Hematopoietic multipotent progenitor cell treated with erythropoietin and hydrocortisone succinate and interleukin-3 and kit ligand, for 4 days (in vitro differentiated cells): ENCODE measurements at places on chromosomes 4 and X.
A peak's percentile ranks its signal among the peaks of the same experiment; 100 is the strongest.

DNA sequence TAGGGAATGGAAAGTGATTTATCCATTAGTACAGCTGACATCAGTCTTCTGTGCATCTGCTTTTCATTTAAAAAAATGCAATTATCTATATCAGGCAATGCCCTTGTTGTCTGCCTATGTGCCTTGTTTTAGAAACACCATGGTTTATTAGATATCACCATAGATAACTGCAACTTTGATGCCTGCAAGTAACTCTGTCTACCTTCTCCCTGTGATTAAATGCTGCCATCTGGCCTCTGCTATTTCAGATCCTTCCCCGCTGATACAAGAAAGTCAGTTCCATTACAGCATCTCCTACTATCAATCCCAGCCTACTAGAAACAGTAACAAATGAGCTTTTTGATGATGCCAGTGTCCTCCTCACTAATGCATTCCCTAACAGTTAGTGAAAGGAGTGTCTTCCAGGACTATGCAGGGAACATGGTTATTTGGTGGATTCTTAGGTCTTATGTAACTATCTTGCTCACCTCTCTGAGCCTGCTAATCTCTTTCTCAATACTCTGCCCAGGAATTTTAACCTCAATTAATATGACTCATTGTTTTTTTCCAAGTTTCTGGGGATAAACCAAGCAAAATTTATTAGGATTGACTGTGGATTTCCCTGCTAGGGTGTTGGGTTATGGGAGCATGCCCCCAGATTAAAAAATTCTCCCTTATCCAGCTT lies 444.9 kb downstream of the RAPGEF2 start:
- no peak for DNase-seq

DNA sequence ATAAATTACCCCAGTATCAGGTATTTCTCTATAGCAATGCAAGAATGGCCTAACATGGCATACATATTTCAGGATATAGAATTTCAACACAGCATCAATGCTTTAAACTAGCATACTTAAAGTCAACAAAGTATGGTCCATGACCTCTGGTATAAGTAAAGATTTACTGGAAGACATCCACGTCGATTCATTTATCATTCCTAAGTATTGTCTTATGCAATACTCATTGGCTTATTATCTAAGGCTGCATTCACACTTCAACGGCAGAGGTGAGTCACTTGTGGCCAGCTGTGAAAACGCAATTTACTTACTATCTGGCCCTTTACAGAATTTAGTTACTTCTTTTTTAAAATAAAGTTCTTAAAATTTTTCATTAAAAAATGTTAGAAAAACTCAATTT lies 42.6 kb downstream of the ADGRA3 start:
- peak; percentile 61 for DNase-seq

DNA sequence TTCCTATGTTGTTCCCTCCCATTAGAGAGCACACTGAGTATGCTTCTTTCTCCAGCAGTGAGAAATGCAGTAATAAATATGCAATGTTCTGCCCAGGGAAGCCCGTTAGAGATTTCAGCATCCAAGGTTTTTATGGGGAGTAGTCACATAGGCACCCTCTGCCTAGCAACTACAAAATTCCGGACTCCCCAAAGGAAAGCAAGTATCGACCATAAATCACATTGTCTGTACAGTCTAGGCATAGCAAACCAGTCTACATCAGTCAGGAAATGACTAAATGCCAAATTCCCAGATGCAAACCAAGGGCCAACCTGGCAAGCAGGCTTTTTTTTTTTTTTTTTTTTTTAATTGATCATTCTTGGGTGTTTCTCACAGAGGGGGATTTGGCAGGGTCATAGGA lies 34.8 kb downstream of the GPR101 start:
- no peak for DNase-seq

DNA sequence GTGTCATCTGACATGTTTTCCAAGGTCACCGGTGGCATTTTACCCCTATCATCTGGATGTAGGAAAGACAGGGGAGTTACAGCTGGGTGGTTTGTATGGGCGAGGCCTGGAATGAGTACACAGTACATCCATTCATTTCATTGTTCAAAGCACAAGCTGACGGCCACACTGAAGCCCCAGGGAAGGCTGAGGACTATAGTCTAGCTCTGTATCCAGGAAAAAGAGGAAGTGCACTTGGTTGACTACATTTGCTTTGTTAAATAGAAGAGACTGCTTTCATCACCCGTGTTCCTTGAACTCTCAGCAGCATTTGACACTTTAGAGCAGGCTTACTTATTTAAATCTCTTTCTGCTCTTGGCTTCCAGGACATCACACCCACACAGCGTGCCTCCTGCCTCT lies 1041.0 kb upstream of the TENM3 start:
- peak; percentile 1 for DNase-seq

DNA sequence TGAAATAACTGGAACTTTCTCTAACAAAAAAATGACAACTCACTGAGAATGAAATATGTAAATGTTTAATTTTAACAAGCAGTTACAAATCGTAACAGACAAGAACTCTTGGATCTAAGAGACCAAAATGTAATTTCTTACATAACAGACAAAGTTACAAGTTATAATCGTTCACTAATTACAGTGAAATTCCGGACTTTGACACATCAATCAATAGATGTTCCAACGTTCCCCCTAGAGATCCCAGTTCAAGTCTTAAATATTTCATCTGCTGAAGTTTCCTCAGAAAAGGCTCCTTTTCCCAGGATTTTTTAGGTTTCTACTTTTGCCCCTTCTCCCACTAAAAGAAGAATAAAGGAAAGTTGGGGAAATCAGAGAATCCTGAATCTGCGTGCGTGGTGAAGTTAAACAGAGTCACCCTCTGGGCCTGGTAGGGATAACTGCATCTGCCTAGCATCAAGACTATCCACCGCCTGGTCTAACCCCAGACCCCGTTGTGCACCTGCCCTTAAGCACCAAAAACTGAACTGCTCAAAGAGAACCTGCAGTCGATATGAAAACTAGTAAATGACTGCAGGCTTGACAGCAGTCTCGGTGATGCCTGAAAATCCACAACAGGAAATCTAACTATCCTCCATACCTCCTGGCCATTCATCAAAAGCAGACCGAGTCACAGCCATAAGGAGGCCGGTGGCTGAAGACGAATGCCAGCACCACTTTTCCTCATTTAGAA lies 2.3 kb downstream of the IRF2 start:
- peak; percentile 56 for DNase-seq

DNA sequence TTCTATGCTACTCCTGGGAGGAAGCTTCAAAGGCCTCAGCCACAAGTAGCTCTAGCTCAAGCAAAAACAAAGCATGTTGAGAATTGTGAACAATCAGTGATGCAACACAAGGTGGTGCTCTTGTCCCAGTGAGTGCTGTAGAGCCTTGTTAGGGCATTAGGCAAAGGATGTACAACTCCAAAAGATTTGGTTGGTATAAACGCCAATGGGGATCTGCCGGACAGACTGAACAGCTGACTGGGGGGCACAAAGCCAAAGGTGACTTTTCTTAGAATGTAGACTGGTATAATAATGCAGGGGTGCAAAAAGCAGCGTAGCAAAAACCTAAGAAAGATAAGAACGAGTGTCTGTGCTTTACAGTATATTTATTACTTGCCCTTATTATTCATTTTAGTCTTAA lies 62.6 kb upstream of the ALB start:
- DNase-seq, result peak; percentile 76

DNA sequence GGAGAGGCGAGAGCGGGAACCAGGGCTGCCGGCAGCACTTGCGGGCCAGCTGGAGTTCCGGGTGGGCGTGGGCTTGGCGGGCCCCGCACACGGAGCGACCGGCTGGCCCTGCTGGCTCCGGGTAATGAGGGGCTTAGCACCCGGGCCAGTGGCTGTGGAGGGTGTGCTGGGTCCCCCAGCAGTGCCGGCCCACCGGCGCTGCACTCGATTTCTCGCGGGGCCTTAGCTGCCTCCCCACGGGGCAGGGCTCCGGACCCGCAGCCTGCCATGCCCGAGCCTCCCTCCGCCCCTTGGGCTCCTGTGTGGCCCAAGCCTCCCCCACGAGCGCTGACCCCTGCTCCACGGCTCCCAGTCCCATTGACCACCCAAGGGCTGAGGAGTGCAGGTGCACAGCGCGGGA lies 25.2 kb upstream of the KIT start:
- no peak for DNase-seq

GRCh38 chr4:477686-478085 lies 21.3 kb downstream of the ZNF721 start:
- DNase-seq, result no peak

- no peak for DNase-seq
Measured at GRCh38 chr4:132530861-132531260, 618.2 kb upstream of the PCDH10 start.

- DNase-seq, result peak; percentile 85
Measured at GRCh38 chr4:4859325-4859798, at the start of gene MSX1. Gene MSX1 (plus strand): TSS chr4:4859665. CDS start chr4:4859900, 235 bp downstream.

- no peak for DNase-seq
Measured at GRCh38 chrX:47321386-47321785, 49.0 kb upstream of the ZNF157 start.

GRCh38 chr4:848307-848691 lies 22.4 kb upstream of the CPLX1 start:
- DNase-seq, result no peak

GRCh38 chr4:180098586-180098985 lies 2144.6 kb upstream of the TENM3 start:
- no peak for DNase-seq

DNA sequence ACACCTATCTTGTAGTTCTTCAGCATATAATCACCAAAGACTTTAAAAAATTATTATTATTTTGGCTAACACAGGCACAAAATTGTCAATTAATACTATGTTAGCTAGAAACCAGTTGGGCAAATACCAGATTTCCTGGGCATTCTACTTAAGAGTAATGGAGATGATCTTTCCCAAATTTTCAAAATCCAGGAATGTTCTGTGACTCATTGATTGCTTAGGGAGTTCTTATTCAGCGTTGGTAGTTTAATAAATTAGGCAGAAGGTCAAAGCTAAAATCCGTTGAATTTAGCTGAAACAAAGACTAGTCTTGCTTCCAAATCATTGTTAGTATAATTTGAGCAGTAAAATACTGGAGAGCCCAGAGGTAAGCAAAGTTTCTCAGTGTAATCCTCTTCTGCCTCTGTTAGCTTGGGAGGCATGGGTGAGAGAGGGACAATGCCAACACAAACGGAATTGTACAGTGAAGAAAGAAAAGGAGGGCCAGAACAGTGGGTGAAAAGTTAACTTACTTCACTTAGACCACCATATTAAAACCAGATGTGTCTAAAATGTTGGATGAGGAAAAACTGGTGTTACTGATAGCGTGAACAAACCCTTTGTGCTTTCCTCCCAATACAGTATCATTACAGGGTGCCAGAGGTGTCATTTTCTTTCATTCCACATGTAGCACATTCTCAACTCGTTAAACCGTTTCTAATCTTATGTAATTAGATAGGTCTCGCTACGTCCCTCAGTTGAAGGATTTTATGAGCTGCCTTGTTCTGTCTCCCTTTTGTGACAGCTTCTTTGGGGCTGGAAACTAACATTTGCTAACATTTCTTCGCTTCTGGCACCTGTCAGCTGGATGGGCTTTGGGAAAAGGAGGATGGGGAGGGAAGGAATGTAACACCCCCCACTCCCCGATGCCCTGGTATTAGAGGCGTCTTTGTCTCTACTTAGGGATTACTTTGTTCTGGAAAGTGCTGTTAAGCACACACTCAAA lies 87.4 kb upstream of the CITED1 start:
- no peak for DNase-seq

- DNase-seq, result no peak
Measured at GRCh38 chr4:53185869-53186585, 179.8 kb downstream of the SCFD2 start.

DNA sequence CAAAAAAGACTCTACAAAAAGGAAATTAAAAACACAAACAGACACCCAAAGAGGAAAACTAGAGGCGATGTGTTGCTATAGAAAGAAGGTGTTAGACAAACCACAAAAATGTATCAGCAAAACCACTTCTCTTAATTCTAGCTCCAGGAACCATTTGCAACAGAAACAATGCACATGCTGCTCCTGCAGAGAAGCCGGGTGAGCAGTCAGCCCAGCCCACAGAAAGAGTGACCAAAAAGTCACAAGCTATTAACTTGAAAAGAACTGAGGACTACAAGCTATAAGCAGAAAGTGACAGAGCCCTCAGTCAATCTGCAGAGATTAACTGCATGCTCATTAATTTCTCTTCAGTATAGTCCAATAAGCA lies 96.2 kb upstream of the KLHL13 start:
- DNase-seq, result peak; percentile 69

DNA sequence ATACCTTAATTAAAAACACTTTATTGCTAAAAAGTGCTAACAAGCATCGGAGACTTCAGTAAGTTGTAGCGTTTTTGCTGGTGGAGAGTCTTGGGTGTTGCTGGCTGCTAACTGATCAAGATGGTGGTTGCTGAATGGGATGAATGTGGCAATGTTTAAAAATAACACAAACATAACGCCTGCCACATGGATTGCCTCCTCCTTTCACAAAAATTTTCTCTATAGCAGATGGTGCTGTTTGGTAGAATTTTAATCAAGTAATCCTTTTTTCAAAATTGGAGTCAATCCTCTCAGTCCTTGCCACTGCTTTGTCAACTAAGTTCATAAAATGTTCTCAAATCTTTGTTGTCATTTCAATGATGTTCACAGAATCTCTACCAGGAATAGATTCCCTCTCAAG lies 466.8 kb upstream of the TECRL start:
- DNase-seq, result no peak

DNA sequence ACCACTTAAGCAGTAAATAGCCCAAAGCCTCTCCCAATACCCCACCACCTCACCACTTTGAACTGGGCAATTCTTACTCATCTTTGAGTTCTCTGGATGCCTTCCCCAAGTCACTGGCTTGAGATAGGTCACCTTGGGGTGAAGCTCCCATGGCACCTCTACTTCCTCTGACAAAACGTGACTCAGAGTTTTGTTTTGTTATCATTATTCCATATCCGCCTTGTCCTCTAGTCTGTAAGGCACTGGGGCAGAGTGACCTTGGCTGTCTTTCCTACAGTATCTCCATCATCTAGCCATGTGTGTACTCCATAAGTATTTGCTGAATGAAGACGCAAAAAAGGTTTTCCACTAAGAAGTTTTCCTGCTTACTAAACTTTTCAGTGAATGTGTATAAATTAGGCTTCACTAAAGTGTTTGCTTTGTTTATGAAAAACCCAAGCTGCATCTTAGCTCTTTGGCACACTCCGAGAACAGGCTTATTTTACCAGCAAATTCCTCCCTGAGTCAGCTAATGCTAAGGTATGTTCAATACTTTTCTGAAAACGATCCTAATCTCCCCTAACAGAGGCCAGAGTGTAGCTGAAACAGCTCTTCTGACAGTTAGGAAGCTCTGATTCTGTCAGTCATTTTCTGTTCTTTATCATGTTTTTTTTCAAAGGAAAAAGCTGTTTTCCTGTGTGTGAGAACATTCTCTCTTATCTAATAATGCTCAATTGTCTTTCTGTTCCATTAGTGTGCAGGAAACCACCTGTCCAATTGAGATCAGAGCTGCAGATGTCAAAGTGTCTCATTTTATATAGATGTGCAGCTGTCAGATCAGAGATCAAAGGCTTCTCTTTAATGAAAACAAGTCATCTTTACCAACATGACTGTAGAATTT lies 30.2 kb upstream of the TSPAN5 start:
- peak; percentile 27 for DNase-seq

GRCh38 chrX:148459343-148459742 lies 41.1 kb upstream of the AFF2 start:
- DNase-seq, result peak; percentile 19

- DNase-seq, result no peak
Measured at GRCh38 chr4:84022564-84022963, 476.5 kb downstream of the NKX6-1 start.
